Stimulated activated CD4-positive, alpha-beta T cell treated with anti-CD3 and anti-CD28 coated beads, Interleukin-1b, Interleukin-23, amount 100 ng/mL, for 1 hour (primary cell): ENCODE measurements at places on chromosomes 12 and 14.

- no peak for DNase-seq
Measured at GRCh38 chr14:89298056-89298834, 118.8 kb downstream of the FOXN3 start.

GRCh38 chr14:50003213-50004021 lies 110.5 kb downstream of the ARF6 start:
- peak; percentile 30 for DNase-seq

GRCh38 chr12:101792046-101792931 lies 38.5 kb downstream of the GNPTAB start:
- no peak for DNase-seq

- no peak for DNase-seq
Measured at GRCh38 chr12:71045781-71046180, 112.0 kb downstream of the TSPAN8 start.

DNA sequence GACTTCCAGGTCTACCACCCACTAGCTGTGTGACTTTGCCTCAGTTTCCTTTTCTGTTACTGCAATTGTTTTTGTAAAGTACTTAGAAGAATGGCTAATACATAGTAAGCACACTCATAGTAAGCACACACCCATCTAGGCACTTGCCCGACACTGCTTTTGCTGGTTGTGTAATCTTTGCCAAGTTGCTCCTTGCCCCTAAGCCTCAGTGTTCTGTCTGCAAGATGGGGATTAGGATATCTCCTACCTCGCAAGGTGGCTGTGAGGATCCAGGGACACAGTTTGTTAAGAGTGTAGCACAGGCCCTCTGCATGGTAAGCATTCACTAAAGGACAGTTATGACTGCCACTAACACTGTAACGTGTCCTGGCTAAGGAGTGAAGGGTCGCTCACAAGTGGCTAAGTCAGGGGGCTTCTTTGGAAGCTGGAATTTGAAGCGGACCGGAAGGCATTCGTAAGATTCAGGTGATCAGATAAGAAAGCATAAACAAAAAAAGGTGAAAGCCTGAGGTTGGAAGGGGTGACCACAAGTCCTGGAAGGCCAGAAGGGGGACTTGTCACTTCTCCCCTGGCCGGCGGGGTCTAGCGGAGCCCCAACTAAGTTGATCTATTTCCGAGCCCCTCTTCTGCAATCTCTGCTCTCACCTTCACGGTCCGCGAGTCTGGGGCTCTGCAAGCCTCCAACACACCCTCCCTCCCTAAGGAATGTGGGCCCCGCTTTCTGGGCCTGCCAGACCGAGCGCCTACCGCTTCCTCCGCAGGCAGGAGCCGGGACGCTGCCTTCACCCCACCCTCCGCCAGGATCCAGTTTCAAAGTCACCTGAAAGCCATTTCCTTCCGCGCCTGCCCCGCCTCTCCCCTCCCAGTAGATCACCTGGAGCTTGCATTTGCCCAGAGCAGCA lies 1.5 kb upstream of the PLEKHG3 start:
- DNase-seq: no peak

DNA sequence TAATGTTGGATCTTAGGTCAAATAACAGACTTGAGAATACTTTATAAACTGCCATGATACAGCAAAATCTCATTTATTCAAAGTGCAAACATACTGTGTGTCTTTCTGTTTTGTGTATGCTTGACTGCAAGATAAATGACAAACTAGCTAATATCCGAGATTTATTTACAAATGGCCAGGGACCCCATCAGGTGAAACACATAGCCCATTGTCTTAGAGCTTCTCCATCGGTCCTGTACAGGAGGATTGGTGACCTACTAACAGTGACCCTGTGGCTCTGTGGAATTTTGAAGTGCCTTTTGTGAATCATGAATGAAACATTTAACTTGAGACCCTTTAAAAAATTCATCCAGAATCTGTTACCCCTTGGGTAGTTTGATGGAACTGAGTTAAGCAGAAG lies 27.1 kb downstream of the SLC25A29 start:
- DNase-seq: no peak

DNA sequence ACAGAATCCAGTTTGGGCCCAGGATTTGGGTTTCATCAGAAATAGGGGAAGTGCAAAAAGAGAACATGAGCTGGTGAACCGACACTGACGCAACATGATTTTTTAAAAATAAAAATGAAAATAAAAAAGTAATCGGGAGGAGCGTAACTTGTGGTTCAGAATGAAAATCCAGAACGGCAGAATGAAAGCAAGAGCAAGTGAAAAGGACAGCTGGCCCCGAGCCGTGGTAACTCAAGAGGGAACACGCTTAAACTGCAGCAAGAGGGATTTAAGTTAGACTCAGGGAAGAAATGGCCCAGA lies 1.6 kb downstream of the SLC6A12 start:
- no peak for DNase-seq

DNA sequence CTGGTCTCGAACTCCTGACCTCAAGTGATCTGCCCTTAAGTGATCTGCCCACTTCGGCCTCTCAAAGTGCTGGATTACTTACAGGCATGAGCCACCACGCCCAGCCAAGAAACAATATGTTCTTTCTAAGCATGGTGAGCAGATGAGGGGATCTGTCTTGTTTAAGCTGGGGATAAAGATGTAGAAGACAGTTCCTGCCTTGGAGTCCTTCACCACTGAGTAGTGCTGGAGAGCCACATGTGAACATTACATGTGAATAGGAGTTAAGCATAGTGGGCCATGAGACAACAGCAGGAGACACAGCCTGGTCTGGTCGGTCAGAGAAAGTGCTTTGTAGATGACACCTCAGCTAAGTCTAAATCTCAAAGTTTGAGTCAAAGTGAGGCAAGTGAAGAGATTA lies 26.0 kb downstream of the TMBIM6 start:
- no peak for DNase-seq

GRCh38 chr12:5872745-5873144 lies 72.3 kb downstream of the ANO2 start:
- DNase-seq: no peak

GRCh38 chr12:131372706-131373195 lies 338.1 kb upstream of the SFSWAP start:
- no peak for DNase-seq

DNA sequence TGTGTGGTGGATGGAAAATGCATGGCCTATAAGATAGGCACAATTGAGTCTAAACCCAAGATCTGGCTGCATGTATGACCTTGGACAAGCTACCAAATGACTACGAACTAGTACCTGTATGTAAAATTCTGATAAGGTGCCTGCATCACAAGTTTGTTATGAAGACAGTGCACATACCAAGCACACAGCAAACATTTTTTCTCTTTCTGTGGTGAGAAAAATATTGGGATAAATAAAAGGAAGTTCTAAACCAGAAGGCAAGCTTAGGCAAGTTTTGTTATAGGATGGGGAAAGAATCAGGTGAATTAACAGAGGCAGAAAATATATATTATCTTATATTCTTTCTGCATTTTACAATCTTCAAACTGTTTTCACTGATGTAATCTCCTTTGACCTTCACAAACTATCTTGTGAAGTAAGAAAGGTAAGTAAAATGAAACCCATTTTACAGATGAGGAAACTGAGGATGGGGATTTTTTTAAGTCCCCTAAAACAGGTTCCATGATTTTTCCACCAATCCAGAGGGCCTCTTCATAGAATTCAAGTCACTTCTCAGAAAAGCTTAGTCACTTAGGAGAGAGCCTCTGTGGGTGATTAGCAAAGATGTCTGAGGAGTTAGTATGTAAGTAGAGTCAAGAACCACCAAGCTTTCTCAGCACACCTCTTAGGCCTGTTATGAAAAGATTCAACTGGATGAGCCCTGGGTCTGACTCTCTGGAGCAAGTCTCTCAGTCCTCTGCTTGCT lies 132.0 kb upstream of the RAP1B start:
- DNase-seq: no peak

DNA sequence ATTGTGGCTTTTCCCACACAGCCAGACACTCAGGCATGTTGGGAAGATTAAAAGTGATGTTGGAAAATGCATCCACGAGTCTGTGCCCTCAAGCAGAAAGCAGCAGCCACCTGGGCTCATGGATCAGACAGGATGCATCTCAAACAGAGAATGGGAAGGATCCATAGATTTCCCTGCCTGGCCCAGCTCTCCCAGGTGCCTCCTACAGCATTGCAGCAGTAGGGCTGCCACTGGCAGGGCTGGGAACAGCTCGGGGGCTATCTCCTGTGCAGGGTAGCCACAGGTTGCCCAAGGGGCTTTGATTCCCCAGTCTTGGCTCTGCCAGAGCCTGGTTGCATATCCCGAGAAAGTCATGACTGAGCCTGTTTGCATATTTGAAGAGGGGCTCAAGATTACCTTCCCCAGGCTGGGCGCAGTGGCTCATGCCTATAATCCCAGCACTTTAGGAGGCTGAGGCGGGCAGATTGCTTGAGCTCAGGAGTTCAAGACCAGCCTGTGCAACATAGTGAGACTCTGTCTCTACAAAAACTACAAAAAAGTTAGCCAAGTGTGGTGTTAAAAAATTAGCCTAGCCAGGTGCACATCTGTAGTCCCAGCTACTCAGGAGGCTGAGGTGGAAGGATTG lies 19.5 kb downstream of the C14orf132 start:
- no peak for DNase-seq

DNA sequence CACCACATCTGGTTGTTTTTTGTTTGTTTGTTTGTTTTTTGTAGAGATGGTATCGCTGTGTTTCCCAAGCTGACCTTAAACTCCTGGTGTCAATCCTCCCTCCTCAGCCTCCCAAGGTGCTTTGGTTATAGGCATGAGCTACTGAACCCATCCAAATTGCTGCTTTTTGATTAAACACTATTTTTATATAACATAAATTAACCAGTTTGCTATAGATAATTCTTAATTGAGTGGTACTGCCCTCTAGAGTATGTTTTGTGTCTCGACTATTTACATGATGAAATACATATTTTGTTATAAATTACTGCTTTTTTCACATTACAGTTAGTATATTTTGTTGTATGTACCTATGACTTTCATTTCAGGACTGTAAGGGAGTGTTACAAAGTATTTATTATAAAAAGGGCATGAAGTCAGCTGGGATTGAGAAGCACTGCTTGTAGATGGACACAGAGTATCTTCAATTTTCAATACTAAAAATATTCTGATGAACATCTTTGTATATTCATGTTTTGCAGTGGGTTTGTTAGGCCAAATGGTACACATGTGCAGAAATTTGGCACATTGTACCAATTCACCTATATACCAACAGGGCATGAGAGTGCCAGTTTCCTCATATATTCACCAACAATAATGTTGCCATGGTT lies 14.9 kb upstream of the SCAF11 start:
- no peak for DNase-seq

DNA sequence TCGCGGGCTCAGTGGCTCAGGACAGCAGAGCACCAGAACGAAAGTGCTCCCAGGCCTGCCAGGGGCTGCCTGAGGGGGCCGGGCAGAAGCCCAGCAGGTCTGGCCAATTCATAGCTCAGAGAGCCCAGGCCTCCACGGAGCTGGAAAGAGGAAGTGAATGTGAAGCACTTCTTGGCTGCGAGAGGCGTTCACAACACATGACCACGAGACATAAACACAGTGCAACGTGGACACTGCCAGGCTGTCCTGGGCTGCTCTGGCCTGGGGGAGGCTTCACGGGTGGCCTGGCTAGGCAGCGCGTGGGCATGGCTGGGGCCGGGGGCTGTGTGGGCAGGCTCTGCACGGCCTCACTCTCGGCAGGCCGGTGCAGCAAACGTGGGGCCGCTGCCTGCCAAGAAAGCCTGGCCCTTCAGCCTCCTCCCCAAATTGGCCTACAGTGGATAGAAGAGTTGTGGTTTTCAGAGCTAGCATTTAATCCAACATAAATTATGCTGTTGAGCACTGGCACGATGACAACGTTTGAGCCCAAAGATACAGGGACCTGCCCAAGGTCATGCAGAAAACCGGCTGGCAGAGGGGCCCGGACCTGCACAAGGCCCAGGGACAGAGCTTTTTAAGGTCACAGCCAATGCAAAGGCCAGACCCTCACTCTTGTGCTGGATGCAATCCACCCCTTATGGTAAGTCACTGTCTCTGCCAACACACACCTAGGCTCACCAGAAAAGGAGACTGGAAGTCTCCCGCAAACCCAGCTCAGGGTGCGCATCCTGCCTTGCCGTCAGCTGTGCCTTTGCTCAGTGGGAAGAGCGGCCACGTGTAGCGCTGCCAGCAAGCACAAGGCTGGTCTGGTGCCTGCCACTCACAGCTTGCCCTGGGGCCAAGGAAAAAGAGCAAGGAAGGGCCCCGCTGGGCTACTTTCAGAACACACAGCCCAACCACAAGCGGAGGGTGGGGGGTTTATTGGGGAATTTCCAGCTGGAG lies 8.6 kb downstream of the SLC25A29 start:
- DNase-seq: no peak
